ENCODE measurements at places on chromosomes 13 and 19. TPM values are rescaled to one million over a fixed set of nuclear protein-coding genes. Genes with fewer than 3 reads are reported as not detected.
A peak's percentile ranks its signal among the peaks of the same experiment; 100 is the strongest.

The CGB1 gene
- not detected for total RNA-seq

The DPP9 gene
- total RNA-seq: 7.7 TPM

The PPM1N gene
- 0.82 TPM for total RNA-seq

The CDX2 gene
- total RNA-seq: not detected

The KRTDAP gene
- not detected for total RNA-seq

The ASPDH gene
- total RNA-seq: 0.82 TPM

The SULT2A1 gene
- total RNA-seq: not detected

The UNC13A gene
- total RNA-seq: 27.3 TPM

The ANKRD27 gene
- total RNA-seq: 34.2 TPM

The UBE2L5 gene
- total RNA-seq: not detected

The NLRP11 gene
- total RNA-seq: not detected

The ZNF575 gene
- total RNA-seq: 0.82 TPM

The CAMSAP3 gene
- total RNA-seq: 16.3 TPM

The KLK4 gene
- total RNA-seq: not detected

The SSC5D gene
- total RNA-seq: under 0.01 TPM

GRCh38 chr19:7545904-7546303, 10.4 kb downstream of the PNPLA6 start:
- no peak for DNase-seq

GRCh38 chr19:48123907-48124651, 13.5 kb upstream of the PLA2G4C start:
- DNase-seq: peak; percentile 54

DNA sequence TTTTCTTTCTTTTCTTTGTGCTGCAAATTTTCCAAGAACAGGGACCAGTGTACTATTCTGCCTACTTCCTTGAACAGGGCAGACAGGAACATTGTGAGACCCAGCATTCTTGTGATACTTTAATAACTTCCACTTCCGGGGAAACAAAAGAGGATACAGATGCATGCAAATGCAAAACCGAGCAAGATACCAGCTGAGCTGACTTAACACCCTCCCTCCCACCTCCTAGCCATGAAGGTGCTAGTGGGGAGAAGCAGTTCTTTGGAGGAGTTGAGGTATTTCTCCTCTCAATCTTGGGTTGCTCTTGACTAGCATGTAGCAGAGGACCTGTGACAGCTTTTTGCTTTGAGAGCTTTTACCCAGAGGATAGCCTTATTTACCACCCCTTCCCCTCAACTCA, 111.2 kb downstream of the KLF5 start:
- no peak for DNase-seq

- DNase-seq: no peak
These were observed 44.4 kb upstream of the FARP1 start for GRCh38 chr13:98098516-98098915.

- no peak for DNase-seq
These were observed 777.9 kb downstream of the DACH1 start for GRCh38 chr13:71089056-71089455.

DNA sequence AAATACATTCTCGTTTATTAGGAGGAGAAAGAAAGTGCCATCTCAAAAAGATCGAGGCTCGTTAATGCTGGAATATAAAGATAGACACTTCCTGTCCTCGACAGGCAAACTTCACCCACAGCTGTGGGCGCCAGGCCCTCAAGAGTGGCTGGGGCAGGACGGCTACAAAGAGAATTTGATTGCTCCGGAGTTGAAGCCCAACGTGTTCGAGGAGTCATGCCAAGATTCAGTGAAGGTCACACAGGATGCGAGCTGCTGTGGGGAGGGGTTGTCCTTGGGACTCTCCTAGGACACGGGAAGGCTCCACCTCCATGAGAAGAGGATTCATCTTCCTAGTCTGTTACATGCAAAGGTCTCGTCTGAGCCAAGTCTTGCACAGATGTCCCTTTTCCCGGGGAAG, 16.3 kb upstream of the PTPRS start:
- no peak for DNase-seq

- no peak for DNase-seq
These were observed 221.8 kb downstream of the OXGR1 start for GRCh38 chr13:96772426-96772825.

GRCh38 chr19:55986487-55986886, at the start of gene NLRP5:
Gene NLRP5, plus strand, starts transcription at chr19:55986775.
- no peak for DNase-seq

DNA sequence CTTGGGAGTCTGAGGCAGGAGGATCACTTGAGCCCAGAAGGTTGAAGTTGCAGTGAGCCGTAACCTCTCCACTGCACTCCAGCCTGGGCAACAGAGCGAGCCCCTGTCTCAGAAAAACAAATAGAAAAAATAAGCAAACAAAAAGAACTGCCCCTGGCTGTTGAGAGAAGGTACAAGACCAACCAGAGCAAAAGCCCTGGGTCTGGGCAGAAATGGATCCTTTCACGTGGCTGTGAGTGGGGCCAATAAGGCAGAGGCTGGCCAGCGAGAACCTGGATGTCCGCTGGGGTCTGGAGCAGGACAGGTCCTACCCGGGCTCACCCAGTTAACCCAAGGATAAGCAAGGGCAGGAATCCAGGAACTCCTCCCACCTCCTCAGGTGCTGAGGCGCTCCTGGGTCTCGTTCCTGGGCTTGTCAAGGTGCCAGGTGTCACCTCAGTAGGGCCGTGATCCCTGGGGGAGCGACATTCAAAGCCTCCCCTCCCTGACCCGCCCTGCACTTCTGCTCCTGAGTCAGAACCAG, 4.7 kb upstream of the SLC5A5 start:
- no peak for DNase-seq

DNA sequence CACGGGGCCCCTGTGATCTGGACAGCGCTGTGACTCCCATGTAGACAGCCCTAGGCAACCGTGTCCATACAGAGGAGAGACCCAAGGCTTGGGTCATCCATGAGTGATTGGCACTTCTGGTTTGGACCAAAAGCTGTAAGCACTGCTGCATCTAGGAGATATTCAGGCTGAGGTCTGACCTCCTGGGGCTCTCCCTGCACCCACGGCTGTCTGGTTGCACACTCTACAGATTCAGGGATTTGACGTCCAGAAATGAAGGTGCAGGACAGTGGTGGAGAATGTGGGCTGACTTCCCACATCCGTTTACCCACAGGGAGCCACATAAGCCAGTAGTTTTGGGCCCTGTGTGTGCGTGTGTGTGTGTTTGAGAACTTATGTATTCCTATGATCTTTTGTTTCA, 76.2 kb upstream of the ARHGEF7 start:
- no peak for DNase-seq

- no peak for DNase-seq
These were observed 7.6 kb upstream of the GRIN3B start for GRCh38 chr19:992670-993055.

- DNase-seq: no peak
These were observed 21.5 kb upstream of the SDHAF1 start for GRCh38 chr19:35973487-35973886.

DNA sequence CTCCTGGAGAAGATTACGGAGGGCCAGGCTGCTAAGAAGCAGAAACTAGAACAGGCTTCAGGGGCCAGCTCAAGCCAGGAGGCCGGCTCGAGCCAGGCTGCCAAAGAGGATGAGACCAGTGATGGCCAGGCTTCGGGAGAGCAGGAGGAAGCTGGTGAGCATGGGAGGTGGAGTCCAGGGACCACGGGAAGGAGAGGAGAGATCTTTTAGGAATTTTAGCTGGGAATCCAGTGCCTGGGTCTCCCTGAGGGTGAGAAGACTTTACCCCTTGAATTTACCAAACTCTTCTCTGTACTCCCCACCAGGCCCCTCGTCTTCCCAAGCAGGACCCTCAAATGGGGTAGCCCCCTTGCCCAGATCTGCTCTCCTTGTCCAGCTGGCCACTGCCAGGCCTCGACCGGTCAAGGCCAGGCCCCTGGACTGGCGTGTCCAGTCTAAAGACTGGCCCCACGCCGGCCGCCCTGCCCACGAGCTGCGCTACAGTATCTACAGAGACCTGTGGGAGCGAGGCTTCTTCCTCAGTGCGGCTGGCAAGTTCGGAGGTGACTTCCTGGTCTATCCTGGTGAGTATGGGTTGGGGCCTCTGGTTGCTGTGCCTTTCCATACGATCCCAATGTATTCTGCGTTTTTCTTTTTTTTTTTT, 824 bp downstream of the TSEN34 start:
- no peak for DNase-seq

DNA sequence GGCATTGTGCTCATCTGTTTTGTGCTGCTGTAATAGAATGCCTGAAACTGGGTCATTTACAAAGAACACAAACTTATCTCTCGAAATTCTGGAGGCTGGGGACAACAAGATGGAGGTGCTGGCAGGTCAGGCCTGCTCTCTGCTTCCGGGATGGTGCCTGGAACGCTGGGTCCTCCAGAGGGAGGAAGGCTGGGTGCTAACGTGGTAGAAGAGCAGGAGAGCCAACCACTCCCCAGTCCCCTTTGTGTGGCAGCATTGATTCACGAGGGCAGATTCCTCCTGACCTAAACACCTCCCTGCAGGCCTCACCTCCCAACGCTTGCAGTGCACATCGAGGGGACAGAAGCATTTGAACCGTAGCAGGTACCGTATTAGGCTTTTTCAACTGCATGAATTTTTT, 34.1 kb upstream of the TFDP1 start:
- DNase-seq: no peak

DNA sequence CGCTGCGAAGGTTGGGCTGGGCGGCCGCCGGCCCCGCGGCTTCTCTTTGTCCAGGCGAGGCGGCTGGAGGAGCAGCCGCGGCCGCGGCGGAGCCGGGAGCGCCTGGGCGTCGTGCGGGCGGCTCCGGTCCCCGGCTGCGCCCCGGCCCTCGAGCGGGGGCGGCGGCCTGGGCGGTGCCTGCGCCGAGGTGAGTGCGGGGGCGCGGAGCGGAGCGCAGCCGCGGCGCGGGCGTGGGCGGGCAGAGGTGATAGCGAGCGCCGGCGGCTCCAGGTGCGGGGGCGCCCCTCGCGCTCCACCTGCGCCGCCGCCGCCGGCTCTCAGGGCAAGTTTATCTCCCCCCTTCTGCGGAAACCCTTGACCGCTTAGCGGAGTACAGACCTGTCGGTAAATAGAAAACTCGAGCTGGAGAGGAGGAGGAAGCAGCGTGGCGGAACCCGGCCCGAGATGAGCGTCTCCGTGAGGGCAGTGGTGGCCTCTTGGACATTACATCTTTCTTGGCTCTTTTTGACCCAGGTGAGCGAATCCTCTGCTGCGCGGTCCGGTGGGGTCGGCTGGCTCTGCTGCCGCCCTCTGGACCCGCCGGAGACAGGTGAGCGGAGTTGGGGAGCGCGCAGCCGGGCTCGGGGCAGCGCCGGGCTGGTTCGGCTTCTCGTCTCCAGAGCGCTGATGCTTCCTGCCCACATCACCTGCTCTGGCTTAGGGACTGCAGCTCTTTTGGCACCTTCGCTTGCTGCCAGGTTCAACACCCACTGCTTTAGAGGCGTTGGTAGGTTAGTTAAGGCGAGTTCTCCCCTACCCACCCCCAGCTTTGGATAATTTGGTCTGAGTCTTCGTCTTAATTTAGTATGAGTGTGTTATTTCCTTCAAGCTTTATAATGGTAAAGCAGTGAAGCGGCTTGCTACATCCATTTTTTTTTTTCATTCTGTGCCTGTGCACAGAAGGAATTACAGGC, at the start of gene MTUS2:
Gene MTUS2 (plus strand): TSS at position 241 of the 953 bp plus-strand sequence.
- DNase-seq: no peak

DNA sequence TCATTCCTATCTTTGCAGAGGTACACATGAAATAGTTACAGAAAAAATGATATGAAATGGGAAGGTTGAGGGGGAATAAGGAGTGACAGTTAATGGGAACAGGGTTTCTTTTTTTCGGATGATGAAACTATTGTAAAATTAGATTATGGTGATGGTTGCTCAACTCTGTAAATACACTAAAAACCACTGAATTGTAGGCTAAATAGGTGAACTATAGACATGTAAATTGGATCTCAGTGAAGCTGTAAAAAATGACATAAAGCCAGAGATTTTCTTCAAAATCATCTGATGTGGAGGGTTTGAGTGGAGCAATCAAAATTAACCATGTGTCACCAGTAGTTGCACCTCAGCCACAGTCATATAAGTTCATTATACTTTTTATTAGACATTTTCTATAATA, 6.6 kb upstream of the FLT3 start:
- DNase-seq: no peak

GRCh38 chr13:44853641-44854040, 135.6 kb downstream of the NUFIP1 start:
- DNase-seq: no peak

- DNase-seq: no peak
These were observed 73.6 kb upstream of the STK24 start for GRCh38 chr13:98650396-98651107.

DNA sequence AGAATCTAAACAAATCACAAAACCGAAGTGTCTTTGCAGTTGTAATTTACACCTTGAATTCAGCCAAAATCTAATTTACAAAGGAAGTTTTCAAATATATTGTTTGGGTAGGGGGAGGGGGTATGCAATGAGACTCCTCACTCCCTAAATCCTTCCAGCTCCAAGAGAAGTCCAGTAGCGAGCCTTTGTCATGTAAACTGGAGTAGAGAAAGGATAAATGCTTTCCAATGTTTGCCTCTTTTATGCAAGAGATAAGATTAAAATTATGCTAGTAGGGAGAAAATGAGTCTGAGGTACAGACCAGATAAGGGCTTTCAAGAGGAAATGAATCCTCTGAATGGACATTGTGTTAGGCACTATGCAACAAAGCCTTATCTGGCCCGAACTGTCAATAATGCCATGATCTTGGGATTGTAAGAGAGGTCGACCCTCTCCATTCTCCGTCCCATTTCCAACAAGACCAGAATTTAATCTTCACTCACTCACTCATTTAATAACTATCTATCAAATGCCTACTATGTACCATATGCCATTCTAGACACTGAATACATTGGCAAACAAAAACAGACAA, 199.2 kb downstream of the LACC1 start:
- DNase-seq: no peak

- no peak for DNase-seq
These were observed 104.8 kb downstream of the TNFRSF19 start for GRCh38 chr13:23674795-23675640.

- DNase-seq: no peak
These were observed 184.1 kb downstream of the USP12 start for GRCh38 chr13:26987486-26988013.

DNA sequence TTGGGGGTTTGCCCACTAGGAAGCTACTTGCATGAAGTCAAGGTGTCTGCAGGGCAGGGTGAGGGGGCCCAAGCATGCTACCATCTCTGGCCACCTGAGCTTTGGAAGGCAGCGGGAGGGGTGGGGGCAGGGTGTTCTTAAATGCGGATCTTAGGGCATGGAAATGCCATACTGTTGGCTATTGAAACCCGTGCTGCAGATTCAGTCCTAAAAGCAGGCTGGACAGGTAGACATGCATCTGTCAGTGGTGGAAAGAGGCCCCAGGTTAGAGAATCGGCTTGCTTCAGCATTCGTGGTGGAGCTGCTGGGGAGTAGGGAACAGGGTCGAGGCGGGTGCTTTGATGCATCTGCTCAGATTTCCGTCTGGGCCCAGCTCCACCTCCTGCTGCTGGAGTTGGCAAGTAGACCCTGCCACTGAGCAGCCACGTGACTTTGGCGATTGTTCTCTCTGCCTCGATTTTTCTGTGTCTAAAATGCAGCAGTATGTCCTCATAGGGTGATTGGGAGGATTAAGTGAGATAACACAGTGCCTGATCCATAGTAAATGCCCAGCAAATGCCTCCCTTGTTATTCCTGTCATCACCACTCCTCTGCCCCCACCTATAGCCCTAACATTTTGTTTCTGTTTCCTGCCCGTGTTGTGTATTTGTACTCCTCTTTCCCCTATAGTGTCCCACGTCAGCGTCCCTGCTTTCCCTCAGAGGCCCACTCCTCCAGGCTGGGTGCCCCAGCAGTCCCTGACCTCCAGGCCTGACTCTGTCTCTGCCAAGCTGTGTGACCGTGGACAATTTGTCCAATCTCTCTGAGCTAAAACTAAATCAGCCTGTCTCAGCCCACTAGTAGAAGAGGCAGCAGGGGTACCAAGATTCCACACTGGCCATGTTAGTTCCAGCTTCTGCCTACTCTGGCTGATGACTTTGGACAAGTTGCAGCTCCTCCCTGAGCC, 5.8 kb downstream of the PPP1R37 start:
- DNase-seq: peak; percentile 77

Data from frontal cortex (tissue), 4 donors.